ENCODE measurements at places on chromosomes 2 and 18.

- DNase-seq, result no peak
These were observed 66.7 kb upstream of the RMDN2 start for GRCh38 chr2:37858400-37858711.

DNA sequence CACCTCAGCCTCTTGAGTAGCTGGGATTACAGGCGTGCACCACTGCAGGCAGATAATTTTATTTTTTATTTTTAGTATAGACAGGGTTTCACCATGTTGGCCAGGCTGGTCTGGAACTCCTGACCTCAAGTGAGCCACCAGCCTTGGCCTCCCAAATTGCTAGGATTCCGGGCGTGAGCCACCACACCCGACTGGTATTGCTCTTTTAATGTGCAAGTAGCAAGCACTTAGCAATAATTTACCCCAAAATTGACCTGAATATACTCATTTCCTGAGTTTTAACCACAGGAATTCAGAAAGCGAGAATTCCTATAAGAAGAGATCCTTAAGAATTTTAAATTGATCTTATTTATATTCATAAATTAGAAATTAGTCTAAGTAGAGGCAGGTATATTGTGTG is 169.1 kb downstream of the CDH2 start:
- no peak for DNase-seq

DNA sequence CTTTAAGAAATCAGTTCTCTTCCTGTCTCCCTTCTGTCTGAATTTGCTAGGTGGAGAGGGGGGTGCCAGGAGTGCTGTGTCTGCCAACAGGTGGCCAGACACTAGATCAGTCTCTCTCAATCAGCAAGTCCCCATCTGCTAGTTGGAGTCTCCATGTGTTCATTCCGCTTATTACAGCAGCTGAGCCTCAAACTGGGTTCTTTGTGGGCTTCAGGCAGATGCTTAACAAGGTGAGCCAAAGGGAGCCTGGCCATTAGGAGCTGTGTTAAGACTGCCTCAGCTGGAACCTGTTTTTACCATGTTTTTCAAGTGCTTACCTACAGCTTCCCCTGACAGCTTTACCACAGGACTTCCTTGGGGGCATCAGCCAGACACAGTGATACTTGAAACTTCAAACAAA is 401.9 kb downstream of the LRP1B start:
- DNase-seq, result peak; percentile 56

DNA sequence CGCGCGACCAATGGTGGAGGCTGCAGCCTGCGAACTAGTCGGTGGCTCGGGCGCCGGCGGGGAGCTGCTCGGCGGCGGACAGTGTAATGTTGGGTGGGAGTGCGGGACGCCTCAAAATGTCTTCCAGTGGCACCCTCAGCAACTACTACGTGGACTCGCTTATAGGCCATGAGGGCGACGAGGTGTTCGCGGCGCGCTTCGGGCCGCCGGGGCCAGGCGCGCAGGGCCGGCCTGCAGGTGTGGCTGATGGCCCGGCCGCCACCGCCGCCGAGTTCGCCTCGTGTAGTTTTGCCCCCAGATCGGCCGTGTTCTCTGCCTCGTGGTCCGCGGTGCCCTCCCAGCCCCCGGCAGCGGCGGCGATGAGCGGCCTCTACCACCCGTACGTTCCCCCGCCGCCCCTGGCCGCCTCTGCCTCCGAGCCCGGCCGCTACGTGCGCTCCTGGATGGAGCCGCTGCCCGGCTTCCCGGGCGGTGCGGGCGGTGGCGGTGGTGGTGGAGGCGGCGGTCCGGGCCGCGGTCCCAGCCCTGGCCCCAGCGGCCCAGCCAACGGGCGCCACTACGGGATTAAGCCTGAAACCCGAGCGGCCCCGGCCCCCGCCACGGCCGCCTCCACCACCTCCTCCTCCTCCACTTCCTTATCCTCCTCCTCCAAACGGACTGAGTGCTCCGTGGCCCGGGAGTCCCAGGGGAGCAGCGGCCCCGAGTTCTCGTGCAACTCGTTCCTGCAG is at the start of gene HOXD9:
TSS of gene HOXD9 (plus strand) at position 37 of the 728 bp plus-strand sequence. CDS start at position 87, 50 bp downstream.
- DNase-seq, result no peak

DNA sequence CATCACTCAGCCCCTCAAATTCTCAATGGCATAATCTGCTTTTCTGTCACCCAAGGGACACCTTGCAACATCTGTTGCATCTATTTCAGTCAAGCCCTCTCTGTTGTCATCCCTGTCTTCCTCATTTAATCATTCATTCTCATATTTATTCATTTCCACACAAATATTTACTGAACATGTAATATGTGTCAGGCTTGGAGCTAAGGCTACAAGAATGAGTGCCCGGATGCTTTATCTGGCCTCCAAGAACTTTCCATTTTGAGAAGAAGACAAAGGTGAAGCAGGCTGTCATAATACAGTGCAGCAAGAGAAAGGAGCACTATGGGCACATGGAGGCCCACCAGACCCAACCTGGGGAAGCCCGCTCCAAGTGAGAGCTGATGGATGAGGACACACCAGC is 15.6 kb downstream of the IL18RAP start:
- no peak for DNase-seq

DNA sequence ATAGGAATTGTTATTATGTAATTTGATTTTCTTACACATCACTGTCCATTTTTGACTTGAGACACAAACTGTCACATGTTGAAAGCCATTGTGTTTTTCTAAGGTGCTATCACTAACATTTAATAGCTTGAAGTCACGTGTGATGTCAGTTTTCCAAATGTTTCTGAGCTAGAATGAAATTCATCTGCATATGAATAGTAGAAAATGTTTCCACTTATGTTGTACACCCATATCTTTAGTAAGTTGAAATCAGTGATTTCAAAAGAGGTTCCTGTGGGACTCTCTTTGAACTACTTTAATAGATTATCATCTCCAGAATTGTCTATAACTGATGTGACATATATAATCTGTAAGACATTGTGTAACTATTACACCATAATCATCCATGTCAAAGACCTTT is 27.8 kb downstream of the ABCG5 start:
- no peak for DNase-seq

DNA sequence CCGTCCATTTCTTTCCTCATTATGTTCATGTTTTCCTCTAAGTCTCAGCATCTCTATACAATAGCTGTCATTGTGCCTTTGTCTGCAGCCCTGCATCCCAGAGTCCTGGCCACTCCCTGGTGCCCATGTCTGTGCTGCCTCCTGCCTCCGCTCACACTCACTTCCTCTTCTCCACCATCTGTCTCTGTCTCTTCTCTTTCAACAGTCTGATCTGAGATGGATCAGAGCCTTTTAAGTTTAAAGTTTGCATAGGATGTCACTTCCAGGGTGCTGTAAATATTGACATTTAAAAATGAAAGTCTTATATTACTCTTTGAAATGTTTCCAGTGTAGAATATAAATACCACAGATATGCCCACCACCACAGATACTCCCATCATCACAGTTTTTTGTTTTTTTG is 42.7 kb downstream of the UBE2F start:
- no peak for DNase-seq

DNA sequence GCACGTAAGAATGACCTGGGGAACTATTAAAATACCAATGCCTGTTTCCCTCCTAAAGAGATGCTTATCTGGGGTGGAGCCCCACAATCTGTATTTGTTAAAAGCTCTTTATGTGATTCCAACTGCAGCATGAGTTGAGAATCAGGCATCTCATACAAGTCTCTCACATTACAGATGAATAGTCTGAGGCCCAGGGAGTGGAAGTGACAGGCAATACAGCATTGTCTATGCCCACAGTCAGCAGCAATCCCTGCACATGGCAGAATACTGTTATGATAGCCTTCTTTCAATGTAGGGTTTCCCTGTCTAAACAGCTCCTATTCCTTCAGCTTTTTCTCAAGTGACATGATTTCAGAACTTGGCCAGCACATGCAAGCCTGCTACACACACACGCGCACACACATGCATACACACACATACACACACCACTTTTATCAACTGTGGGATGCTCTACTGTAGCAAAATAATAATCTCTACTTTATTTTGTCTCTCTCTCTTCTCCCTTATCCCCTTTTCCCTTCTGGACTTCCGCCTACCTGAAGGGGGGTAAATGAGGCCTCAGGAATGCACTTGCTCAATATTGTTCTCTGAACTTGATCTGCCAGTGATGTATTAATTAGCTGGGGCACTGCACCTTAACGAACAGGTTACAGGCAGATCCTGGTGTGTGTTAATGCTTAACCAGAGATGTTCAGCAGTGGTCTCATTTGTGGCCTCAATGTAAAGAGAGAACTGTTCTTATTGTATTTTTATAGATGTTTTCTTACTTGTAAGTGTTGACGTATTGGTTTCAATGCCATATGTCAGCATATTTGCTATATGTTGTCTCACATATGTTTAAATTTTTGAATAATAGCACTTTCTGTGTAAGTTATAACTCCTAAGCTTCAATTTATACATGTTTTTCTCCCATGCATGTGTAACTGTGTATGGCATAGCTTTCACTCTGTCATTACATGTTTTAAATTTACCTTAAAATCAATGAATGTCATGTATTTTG is 116.0 kb downstream of the SETBP1 start:
- no peak for DNase-seq

DNA sequence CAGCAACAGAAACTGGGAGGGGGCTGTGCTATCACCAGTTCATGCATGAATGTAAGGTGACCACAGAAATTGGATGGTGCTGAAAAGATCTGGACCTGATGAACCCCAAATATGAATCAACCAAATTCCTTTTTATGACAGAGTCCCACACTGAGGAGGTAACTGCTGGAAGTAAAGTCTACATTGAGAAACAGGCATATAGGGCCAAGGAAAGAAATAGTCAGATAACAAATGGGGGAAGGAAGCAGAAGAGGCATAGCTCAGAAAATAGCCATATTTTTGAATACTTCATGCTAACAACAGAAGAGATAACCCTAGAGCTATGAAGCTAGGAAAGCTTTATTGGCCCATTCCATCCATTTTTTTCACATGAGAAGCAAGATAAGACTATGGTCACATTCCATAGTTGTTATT is 25.8 kb downstream of the ZC3H6 start:
- no peak for DNase-seq

DNA sequence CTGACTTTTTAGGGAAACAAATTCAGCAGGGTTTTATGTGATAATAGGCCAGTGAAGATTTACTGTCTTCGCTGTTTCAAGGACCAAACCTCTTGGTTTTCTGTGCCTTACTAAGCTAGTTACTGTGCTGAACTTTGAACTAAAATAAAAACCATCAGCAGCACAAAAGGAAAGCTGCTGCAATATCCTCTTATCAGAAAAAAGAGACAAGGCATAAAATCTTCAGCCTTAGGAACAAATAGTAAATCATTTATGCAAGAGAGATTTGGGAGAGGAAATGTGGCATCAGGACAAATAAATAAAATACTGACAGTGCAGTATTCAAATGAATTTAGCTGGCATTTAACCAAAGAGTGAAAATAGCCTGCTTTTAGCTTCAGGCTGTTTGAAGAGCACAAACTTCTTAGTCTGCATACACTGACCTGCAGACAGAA is 64.1 kb upstream of the EHBP1 start:
- no peak for DNase-seq

DNA sequence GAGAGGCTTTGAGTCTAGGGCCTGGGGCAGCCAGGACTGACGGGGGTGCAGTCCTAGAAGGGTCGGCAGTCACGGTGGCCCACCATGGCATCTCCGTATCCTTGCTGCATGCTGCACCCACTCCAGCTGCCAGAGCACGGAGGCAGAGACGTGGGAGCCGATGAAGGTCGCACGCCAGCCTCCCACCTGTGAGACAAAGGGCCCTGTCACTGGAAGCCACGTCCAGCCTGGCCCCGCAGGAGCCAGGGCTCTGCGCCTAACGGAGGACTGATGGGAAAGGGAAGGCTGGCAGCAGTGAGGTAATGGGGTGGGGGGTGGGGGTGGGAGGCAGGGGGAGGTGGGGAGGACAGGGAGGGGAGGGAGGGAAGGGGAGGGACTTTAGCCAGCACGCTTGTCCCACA is 21.9 kb downstream of the ITM2C start:
- DNase-seq, result no peak

GRCh38 chr2:53829273-53829979 is 30.3 kb downstream of the GPR75 start:
- DNase-seq, result no peak

DNA sequence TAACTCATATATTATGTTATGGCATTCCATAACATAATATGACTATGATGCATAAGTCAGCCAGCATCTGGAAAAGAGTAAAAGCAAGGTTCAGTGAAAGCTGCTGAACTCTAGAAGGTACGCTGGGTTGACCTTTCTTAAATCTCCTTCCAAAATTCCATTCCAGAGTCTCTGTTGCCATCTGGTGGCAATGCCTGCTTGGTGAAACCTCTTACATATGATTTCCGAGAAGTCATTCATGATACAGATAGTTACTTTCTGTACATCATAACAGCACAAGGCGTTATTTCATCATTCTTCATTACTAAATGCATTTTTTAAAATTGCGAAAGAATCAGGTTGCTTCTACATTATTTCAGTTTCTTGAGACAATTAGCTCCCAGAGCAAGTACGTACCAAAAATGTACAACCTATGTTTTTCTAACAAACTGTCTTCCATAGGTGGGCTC is 7.0 kb upstream of the EPG5 start:
- DNase-seq, result peak; percentile 79

Measured in tongue (tissue), 3 donors.